Activated naive CD8-positive, alpha-beta T cell treated with anti-CD3 and anti-CD28 coated beads, Interleukin-2, amount 50 U/mL, for 24 hours (primary cell): ENCODE measurements at places on chromosomes 16 and 17.

GRCh38 chr17:80818871-80819270 is 172.8 kb upstream of the CHMP6 start:
- no peaks in the 10 kb centered on the region for H3K27me3 ChIP-seq
- no peak for DNase-seq
- H3K36me3 ChIP-seq: peaks cover 31% of the 10 kb centered on the region
- peaks cover 48% of the 10 kb centered on the region for H3K4me1 ChIP-seq
- no peak overlapping the region for H3K4me3 ChIP-seq

- no peaks in the 10 kb centered on the region for H3K36me3 ChIP-seq
- H3K4me3 ChIP-seq: no peak overlapping the region
- peaks cover 4% of the 10 kb centered on the region for H3K27me3 ChIP-seq
Observed at GRCh38 chr17:68878226-68878885, 76.8 kb downstream of the ABCA8 start.

DNA sequence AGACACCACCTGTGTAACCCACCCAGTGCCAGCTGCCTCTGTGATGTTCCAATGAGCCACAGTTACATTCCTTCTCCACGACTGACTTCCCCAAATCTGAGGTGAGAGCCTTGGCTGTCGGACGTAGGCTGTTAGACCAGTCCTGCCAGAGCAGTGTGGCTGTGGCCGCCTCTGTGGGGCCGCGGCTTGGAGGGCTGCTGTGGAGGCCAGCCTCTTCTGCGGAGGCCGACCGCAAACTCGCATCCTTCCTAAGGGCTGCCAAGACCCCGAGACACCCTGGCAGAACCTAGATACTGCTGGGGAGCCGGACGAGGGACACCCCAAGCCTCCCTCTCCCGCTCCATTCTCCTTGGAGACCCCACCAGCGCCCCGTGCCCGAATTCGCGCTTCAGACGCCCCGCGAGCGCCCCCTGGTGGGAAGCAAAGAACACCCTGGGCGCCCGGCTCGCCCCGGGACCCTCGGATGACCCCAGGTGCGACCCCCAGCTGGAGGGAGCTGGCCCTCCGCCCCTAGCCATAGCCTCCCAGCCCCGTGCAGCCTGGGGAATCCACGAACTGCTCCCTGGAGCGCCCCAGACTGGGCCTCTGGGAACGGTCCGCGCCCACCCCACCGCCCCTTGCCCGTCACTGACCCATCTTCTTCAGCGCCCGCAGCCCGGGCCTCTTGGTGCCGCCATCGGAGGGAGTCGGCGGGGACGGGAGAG is 547 bp downstream of the PLCD3 start:
- H3K27ac ChIP-seq: no peak overlapping the region
- no peaks in the 10 kb centered on the region for H3K36me3 ChIP-seq
- peaks cover 17% of the 10 kb centered on the region for H3K4me1 ChIP-seq
- peak overlapping the region; percentile 48 for H3K4me3 ChIP-seq
- peaks cover 8% of the 10 kb centered on the region for H3K27me3 ChIP-seq

- H3K4me3 ChIP-seq: no peak overlapping the region
- no peak overlapping the region for H3K27ac ChIP-seq
- DNase-seq: no peak
- peaks cover 9% of the 10 kb centered on the region for H3K36me3 ChIP-seq
- no peaks in the 10 kb centered on the region for H3K4me1 ChIP-seq
Observed at GRCh38 chr16:8768692-8769091, 28.7 kb downstream of the TMEM186 start.

GRCh38 chr17:21090902-21091618 is 35.7 kb upstream of the DHRS7B start:
- H3K36me3 ChIP-seq: no peaks in the 10 kb centered on the region
- DNase-seq: no peak
- H3K4me3 ChIP-seq: no peak overlapping the region
- H3K4me1 ChIP-seq: peaks cover 3% of the 10 kb centered on the region
- H3K27ac ChIP-seq: no peak overlapping the region

- no peak for DNase-seq
- no peaks in the 10 kb centered on the region for H3K36me3 ChIP-seq
- peaks cover 4% of the 10 kb centered on the region for H3K4me1 ChIP-seq
- no peak overlapping the region for H3K27ac ChIP-seq
Observed at GRCh38 chr17:76376318-76377133, 7.9 kb upstream of the SPHK1 start.

DNA sequence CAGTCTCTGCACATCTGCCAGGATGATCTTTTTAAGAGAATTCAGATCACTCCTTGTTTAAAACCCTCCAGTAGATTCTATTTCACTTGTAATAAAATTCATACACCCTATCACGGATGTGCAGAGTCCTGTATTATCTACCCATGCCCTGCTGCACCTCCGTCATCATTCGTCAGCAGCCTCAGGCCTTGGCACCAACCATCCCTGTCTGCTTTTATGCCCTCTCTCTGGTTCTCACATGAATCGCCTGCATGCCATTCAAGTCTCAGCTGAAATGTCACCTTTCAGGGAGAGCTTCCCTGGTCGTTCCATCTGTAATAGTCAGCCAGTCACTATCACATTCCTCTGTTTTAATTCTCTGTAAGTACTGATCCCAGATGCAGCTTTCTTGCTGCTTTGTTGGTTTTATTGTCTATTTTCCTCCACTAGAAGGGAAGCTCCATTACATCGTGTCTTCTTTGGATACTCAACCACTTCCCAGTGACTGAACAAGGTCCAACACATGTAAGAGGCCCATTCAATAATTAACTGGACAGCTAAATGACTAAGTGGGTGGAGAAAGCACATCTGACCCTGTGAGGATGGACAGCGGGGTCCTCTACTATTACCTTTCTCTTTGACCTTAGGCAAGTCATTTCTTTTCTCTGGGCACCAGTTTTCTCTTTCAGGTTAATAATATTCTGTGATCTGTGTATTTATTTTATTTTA is 81.2 kb upstream of the GOT2 start:
- H3K27me3 ChIP-seq: peaks cover 1% of the 10 kb centered on the region
- H3K36me3 ChIP-seq: no peaks in the 10 kb centered on the region
- DNase-seq: no peak
- H3K4me3 ChIP-seq: no peak overlapping the region
- peaks cover 5% of the 10 kb centered on the region for H3K4me1 ChIP-seq
